ENCODE measurements at places on chromosomes 2 and 18. TPM values are rescaled to one million over a fixed set of nuclear protein-coding genes. Genes with fewer than 3 reads are reported as not detected.
A peak's percentile ranks its signal among the peaks of the same experiment; 100 is the strongest.

Gene VPS54
- 11.3 TPM for total RNA-seq

Gene SERPINB13
- not detected for total RNA-seq

DNA sequence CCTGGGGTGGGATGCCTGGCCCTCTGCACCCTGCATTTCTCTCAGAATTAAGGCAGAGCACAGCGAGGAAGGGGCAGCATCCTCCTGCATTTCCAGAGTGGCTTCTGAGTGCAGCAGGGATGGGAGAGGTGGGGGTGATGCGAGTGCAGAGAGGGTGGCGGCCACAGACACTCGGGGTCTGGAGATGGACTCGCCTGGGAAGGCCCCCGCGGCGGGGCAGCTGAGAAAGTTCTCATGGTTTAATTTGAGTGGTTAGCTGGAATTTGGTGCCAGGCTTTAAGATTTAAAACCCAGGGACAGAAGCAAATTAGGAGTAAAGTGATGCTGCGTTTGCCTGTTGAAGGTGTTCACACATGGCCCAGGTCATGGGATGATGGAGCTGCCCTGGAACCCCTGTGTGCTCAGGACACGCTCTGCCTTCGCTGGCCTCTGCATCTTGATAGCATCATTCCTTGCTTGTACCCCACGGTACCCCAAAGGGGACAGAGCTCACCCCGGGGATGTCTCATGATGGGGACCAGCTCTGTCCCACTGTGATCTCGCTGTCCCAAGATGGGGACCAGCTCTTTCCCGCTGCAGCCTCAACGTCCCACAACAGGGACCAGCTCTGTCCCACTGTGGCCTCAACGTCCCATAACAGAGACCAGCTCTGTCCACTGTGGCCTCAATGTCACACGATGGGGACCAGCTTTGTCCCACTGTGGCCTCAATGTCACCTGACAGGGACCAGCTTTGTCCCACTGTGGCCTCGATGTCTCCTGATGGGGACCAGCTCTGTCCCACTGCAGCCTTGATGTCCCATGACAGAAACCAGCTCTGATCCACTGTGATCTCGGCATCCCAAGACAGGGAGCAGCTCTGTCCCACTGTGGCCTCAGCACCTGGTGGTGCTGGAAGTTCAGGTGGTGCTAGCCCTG, 27.5 kb downstream of the TMEM18 start:
- DNase-seq, result no peak
- H3K27me3 ChIP-seq, result peaks cover 4% of the 10 kb centered on the region
- H3K4me1 ChIP-seq, result no peaks in the 10 kb centered on the region
- H3K36me3 ChIP-seq, result no peaks in the 10 kb centered on the region

DNA sequence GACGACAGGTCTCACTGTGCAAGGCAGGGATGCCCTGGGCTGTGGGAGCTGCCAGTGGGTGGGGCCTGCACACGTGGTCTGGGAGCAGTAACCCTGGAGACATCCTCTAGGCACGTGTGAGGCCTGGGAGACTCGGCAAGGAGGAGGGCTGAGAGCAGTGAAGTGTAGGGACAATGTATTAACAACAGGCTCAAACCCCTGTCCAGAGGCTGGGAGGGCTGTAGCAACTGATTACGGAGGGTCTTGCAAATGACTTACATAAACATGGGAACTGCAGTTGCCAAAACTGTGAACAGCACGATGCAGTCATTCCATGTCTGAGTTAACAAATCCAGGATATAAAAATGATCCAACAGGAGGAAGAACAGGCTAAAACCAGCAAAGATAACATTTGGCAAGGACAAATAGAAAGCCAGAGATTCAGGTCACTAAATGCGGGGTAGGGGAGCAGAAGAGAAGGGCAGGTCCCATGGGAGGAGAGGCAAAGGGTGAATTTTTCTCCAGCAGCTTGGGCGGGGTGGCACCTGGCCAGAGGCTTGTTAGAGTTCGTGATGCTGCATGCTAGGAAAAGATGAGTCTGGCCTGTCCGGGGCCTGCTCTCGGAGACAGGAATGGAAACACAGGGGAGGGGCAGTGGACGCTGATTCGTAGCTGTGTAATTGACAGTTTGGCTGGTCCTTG, 44.9 kb downstream of the CYP27C1 start:
- peak overlapping the region; percentile 59 for H3K27ac ChIP-seq
- H3K4me3 ChIP-seq, result no peak overlapping the region
- H3K36me3 ChIP-seq, result no peaks in the 10 kb centered on the region

GRCh38 chr18:28372186-28372585, 195.3 kb upstream of the CDH2 start:
- H3K4me1 ChIP-seq, result no peaks in the 10 kb centered on the region
- H3K27ac ChIP-seq, result no peak overlapping the region

DNA sequence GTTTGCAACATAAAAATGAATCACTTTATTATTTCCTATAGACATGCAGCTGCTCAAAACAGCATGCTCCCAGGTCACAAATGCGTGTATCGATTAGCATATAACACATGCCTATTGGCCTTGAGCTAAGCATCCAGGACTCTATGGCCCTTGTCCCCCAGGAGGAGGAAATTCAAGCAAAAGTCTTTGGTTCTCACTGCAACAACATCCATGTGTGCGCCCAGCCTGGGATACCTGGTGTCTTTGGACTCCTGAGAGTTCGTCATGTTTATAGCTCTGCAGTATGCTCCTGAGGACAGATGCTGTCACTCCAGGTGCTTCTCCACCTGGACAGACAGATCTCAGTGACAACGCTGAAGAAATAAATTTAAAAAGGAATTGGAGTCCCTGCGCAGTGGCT, 284.6 kb downstream of the PHLPP1 start:
- H3K36me3 ChIP-seq, result no peaks in the 10 kb centered on the region
- no peak overlapping the region for H3K27ac ChIP-seq
- no peaks in the 10 kb centered on the region for H3K4me1 ChIP-seq
- H3K27me3 ChIP-seq, result no peaks in the 10 kb centered on the region

DNA sequence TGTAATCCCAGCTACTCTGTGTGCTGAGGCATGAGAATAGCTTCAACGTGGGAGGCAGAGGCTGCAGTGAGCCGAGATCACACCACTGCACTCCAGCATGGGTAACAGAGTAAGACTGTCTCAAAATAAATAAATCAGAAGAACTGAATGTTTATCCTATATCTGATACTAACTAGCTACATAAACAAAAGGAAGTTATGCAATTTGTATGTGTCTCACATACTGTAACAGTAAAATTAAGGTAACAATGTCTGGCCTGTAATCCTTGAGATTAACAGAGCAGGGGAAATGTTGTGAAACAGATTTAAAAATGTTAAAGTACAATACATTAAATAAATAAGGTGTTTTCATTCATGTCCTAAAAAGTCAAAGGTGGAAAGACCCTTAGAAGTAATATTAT, 150.8 kb downstream of the MEMO1 start:
- H3K4me1 ChIP-seq, result no peaks in the 10 kb centered on the region
- no peaks in the 10 kb centered on the region for H3K27me3 ChIP-seq
- H3K27ac ChIP-seq, result no peak overlapping the region

- no peaks in the 10 kb centered on the region for H3K36me3 ChIP-seq
- DNase-seq, result no peak
- no peak overlapping the region for H3K27ac ChIP-seq
- H3K4me3 ChIP-seq, result no peak overlapping the region
- no peaks in the 10 kb centered on the region for H3K27me3 ChIP-seq
Measured at GRCh38 chr2:59353306-59353921, 1112.3 kb upstream of the FANCL start.

DNA sequence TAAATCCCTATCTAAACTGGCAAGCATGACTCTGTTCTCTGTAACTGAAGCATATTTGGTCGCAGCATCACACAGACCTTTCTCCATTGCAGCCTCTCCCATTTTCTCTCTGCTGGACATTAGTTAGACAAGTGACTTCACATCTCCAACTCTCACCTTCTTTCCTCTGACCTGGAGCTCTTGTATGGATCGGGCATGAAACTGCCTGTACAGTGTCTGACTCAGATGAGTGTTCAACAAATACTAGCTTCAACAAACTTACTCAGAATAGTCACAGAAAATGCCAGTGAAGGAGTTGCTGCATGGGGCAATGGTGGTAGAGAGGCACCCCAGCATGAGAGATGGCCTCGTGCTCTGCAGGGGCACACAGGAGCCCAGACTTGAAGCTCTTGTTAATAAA, 104.7 kb upstream of the COPS8 start:
- H3K27me3 ChIP-seq, result no peaks in the 10 kb centered on the region
- no peaks in the 10 kb centered on the region for H3K4me1 ChIP-seq
- H3K4me3 ChIP-seq, result no peak overlapping the region
- no peak for DNase-seq
- no peaks in the 10 kb centered on the region for H3K36me3 ChIP-seq
- no peak overlapping the region for H3K27ac ChIP-seq
